ENCODE measurements at places on chromosomes 1 and 21.

DNA sequence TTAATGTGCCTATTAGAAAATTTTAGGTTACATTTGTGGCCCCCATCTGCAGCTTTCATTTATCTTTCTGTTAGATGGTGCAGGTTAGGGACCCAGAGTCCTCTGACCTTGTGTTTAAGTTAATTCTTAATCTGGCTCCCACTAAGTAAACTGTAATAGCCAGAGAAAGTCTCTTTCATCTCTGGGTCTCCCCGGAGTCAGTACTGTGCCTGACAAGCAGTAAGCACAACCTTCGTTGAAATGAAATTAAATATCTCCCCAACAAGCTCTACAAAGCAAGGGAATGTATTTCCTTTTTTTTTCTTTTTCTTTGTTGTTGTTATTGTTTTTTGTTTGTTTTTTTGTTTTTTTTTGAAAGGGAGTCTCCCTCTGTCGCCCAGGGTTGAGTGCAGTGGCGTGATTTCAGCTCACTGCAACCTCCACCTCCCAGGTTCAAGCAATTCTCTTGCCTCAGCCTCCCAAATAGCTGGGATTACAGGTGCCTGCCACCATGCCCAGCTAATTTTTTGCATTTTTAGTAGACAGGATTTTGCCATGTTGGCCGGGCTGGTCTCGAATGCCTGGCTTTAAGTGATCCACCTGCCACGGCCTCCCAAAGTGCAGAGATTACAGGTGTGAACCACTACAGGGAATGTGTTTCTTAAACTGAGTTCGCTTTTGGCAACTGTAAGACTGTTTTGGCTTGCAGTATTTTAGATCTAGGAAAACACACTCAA is 81.6 kb downstream of the HHIPL2 start:
- no peak for DNase-seq

DNA sequence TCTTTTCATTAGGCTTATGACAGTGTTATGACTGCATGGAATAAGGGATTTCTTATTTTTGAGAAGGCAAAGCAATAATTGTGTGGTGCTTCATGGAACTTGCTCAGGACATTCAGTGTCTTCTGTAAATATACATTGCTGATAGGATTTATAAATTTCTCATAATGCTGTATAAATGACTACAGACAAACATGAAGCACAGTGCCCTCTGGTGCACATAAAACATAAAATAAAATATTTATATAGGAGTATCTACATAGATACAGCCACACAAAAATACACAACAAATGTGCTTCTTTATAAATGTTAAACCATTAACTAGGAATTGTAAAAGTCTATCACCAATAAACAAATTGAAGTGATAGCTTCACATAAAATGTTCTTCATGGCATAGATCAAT is 24.1 kb downstream of the BRINP3 start:
- no peak for DNase-seq

DNA sequence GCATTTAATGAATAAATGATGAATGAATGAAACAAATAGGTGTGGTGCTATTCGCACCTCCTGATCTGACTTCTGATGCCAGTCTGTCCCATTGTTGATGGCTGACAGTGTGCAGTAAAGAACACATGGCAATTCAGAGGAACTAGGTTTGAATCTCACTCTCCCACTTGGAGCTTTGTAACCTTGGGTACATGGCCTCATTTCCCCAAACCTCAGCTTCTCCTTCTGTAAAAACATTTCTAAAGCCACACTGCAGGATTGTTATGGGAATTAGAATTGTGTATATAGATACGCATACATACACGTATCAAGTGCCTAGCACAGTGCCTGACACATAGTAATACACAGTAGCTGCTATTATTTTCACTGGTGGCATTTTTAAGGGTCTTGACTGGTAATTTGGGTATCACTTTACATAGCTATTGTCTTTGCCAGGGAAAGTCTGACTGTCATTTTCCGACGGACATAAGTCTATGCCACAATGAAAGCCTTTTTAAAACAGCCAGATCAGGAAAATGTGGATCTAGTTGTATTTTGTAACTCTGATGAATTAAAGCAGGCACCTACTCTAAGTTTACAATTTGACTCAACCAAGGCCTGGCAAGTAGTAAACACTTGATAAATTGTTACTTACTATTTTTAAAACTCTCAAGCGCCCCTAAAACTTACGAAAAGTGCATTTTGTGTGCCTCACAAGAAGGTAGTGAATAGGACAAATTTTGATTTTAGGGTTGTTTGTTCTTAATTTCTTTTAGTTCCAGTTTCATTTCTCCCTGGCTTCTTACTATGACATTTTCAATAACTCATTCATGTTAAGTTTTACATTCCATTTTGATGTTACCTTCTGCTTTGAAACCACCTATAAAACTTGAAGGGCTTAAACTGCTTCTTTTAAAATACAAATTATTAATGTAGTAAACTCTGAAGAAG is 164.4 kb downstream of the SDCCAG8 start:
- DNase-seq: no peak

DNA sequence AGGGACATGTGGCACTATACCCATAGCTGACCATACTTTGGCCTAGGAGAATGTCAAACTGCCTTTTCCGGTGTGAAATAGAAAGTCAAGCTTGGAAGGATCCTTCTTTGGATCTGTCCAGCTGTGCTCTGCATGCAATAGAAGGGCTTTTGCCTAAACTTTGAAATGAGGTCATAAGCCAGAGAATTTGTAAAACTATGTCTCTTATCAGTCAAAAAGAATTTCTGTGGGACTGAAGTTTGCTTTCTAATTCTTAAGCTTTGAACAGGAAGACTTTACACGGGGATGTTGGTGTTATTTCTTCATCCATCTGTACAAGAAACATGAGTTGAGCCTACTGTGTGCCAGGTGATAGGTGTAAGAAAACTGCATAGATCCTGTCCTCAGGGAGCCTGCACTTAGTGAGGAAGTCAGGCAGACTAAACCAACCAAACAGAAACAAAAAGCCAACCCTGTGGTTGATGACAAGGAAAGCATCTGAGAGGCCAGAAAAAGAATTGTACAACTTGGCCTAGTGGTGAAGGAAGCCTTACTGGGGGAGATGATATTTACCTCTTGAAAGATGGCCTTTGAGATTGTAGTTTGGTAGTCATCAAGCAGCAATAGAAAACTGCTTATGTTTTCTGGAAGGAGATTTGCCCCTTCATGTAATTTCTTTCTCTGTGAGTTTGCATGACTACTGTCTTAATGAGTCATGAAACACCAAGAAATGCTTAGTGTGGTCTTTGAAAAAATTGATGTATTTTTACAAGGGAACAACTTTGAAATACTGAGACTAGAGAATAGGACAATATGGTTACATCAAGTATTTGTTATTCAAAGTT is 24.8 kb downstream of the TGFB2 start:
- DNase-seq: peak; percentile 80

DNA sequence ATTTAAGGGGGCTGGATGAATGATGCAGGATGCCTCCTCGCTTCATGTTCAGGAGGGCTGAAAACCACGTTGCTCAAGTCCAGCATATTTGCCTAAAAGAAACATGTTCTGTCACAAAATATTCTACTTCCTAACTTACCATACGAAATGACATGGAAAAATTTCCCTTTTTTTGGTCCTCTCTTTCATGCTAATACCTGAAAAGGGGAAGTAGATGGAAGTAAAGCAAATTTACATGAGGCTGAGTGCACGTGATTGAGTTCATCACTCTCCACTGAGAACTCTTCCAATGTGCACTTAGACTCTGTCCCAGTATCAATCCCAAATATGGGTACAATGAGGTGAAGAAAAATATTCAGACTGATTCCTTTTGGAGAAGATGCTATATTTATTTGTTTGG is 23.0 kb downstream of the XCL2 start:
- no peak for DNase-seq

DNA sequence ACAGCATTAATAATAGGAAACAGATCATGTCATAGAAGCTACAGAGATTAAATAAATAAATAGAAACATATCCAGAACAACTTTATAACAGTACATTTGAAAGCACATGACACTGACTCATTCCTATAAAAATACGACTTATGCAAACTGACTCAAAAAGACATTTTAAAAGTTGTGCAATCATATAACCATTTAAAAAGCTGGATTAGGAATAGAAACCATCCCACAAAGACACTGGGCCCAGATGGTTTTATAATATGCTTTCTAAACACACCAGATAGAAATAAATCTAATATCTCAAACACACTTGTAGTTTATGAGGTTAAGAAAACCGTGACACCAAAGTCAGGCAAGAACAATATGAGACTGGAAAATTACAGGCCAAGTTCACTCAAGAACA is 47.6 kb downstream of the MATN1 start:
- peak; percentile 80 for DNase-seq

DNA sequence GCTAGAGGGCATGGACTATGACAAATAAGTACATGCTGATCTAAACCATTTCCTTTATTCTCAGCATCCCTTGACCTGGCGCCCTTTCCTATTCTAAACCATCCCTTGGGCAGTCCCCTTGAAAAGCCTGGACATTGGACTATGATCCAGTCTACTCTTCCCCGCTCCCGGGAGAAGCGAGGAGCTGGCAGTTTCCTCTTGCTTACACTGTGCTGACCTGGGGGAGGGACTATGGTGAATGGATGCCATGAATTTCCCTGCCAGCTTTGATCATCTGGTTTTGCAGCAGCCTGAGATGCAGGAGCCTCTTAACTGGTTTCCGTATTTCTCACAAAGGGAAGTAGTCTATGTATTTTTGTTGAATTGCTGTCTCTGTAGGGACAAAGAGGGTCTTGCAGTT is 121.7 kb downstream of the KIF26B start:
- DNase-seq: no peak

- no peak for DNase-seq
These were observed 159.2 kb downstream of the PIGK start for GRCh38 chr1:77060000-77060399.

DNA sequence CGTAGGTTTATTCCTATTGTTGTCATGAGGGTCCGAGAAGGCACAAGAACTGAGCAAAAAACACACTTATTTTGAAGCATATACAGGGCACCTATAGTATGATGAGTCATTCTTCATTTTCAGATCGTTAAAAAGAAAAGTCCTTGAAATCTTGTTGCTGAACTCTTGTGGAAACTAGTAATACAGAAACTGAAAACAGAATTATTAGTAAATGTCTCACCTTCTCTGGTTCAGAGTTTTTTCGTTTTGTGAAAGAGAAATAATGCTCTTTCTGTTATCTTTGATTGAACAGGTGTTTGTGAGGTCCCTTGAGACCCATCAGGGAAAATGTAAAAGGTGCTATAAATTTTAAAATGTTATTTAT is 102.0 kb upstream of the COA6 start:
- DNase-seq: no peak

DNA sequence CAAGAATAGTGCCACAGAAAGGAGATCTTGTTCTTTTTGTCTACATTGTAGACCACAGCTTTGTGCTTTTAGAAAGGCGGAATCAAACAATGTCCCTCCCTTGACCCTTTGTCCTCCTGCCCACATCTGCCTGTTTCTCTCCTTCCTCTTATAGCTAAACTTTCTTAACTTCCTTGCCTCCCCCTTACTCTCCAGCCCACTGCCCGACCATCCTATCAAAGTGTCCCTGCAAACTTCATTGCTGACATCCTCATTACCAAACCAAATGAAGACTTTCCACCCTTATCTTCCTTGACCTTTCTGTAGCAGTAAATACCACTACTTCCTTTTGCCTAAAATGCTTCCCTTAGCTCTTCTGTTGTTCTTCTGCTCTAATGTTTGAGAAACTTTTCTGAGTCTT is 5.0 kb downstream of the SELP start:
- DNase-seq: no peak

DNA sequence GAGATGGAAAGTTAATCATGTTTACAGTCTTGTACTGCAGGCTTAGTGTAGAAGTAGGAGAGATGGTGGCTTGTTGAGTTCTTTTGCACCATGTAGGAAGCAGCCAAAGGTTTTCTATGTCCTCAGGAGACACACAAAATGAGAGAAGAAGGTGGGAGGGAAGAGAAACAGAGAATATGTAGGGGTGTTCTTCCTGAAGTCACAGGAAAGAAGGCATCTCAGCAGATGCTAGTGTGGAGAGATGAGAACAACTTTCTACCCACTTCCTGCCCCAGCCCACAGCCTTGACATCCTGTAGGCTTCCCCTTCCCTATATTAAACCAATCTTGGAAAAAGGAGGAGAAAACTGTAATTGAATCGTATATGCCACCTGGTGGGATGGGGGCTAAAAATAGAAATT is 217.0 kb downstream of the S1PR1 start:
- DNase-seq: no peak

- DNase-seq: no peak
These were observed 435.4 kb downstream of the MATN1 start for GRCh38 chr1:30287976-30288375.

DNA sequence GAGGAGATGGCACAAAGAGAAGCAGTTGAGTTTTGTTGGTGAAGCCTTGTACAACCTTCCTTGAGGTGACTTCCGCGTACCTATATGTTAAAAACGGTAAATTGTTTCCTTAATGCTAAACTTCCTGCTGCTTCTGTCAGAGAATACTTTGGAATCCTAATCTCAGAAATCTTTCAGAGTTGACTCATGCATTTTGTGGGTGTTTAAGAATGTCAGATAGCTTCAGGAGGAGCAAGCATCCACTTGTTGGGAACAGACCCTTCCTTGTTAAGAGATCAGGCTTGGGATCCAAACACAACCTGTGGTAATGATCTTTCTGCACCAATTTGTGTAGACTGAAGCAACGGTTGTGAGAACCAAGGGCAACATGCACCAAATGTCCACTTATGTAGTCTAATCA is 29.5 kb downstream of the AK4 start:
- DNase-seq: peak; percentile 77

Data from iris pigment epithelial cell (primary cell).